GM04503 (cell line): ENCODE measurements at places on chromosomes 6 and 20.
A peak's percentile ranks its signal among the peaks of the same experiment; 100 is the strongest.

DNA sequence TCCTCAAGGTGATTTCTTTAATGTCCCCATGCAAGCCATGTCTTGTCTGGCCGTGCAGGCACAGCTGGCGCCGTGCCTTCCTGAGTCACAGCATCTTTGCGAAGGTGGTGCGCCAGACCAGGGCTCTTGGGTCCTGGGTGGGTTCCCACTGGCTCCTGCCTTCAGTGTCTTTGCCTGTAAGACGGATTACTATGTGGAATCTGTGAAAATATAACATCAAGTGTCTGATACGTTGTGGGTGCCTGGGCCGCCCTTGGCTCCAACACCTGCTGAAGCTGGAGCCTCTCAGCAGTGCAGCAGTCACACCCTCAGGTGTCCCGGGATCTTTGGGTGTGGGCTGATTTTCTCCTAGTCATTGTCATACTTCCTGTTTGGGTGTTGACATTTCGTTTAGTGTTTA is 3.2 kb downstream of the OSBPL2 start:
- no peak for DNase-seq

DNA sequence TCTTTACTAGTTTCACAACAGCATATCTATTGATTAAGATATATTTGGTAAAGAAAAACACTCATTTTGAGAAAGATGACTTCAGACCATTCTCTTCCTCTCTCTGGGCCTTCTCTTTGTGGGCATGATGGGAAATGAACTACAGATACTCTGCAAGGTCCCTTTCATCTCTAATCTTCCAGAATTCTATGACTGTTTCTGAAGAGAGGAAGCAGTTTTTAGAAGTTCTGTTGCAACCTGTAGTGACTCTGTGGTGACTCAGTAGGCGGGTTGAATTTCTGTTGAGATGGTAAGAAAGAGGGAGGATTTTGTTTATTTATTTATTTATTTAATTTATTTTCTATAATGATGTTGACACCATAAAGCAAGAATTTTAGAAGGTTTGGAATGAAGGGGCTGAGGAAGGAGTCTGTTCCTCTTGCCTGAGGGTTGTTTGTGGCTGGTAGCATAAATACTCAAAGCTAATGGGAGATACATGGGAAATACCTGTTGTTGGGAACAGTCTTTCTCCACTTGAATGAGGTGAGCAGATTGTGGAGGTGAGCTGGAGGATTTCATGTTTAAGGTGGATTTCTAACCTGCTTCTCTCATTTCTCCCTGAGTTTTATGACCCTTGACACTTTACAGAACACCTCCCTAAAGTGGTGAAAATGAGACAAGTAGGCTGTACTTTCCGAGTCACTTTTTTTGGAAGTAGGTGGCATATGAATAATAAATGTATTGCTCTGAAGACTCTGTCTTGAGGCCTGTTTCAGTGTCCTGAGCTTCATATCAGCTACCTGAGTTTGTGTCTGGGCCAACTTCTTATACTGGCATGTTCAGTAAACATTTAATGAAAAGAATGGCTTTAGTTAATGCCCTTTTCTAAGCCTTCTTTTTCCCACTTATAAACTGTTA is 15.0 kb downstream of the ACSS2 start:
- peak; percentile 48 for DNase-seq

DNA sequence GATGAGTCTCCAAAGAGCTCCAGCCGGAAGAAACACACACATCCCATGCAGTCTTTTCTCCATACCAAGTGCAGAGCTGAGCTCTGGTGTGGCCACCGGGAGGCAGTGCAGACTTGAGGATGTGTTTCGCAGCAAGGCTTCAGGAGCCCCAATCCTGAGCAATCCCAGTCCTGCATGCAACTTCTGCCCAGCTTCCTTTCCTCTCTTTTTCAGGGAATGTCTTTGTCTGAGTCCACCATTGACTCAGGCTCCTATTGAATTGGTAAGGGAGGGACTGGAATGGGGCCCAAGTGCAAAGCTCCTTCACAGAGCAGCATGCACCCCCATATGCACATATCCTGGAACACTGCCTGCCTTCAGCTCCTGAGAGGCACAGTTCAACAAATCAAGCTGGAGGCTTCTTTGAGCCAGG is 50.5 kb upstream of the ASIP start:
- DNase-seq, result peak; percentile 47

DNA sequence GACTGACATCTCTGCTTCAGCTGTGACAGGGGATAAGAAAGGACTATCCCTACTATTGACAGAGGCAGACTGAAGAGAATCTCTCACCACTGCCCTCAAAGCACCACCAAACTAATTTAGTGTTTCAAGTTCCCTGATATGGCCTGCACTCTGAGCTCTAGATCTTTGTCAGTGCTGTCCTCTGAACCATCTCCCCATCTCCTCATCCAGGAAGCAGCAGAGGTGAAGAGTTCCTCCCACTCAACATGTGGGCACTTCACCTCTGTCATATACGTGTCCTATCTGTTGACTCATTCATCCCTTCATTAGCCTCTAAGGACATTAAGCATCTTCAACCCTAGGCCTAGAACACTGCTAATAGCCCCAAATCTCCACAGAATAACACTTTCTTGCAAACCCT is 14.1 kb downstream of the FAM210B start:
- DNase-seq, result no peak

DNA sequence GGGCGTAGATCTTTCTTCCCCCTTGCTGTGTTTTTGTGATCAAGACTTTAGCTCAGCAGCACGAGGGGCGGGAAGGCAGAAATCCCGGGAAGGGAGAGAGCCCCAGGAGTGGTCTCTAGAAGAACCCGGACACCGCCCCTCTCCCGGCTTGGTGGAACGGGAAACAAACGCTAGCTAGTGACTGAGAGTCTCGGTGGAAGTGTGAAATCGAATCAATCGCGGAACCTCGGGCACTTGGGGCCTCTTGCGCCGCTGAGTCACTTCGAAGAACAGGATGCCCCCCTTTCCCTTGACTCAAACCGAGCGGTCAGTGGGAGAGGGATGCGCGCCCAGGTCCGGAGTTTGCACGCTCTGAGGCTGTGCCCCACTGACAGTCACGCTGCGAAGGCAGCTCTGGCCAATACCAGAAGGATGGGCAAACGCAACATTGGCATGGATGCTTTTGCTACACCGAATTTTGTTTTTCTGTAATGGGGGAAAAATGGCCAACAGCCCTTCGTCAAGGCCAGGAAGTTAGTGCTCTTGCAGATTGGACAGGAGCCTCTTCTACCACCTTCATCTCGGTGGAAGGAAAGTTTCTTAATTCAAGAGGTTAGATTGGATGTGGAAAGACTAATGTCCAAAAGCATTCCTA is 1.6 kb upstream of the OLIG3 start:
- DNase-seq, result no peak
